ENCODE measurements at places on chromosomes 13 and 19. TPM values are rescaled to one million over a fixed set of nuclear protein-coding genes. Genes with fewer than 3 reads are reported as not detected.

OVOL3 gene
- 0.45 TPM for polyA plus RNA-seq

SSC5D gene
- polyA plus RNA-seq, result 0.39 TPM

ALKBH6 gene
- 33.3 TPM for polyA plus RNA-seq

BCAM gene
- polyA plus RNA-seq, result 84.3 TPM

KIR2DL1 gene
- polyA plus RNA-seq, result not detected

HCST gene
- 2.8 TPM for polyA plus RNA-seq

RASIP1 gene
- 16.4 TPM for polyA plus RNA-seq

HIF3A gene
- polyA plus RNA-seq, result 38.8 TPM

SBSN gene
- not detected for polyA plus RNA-seq

SELENOV gene
- 10.7 TPM for polyA plus RNA-seq

IQCN gene
- 0.36 TPM for polyA plus RNA-seq

KRI1 gene
- polyA plus RNA-seq, result 19.4 TPM

PRODH2 gene
- not detected for polyA plus RNA-seq

OR7A5 gene
- not detected for polyA plus RNA-seq

KEAP1 gene
- 117 TPM for polyA plus RNA-seq

ZNF568 gene
- 1.6 TPM for polyA plus RNA-seq

FXYD7 gene
- 17.5 TPM for polyA plus RNA-seq

TJP3 gene
- 30.2 TPM for polyA plus RNA-seq

RNF126 gene
- polyA plus RNA-seq, result 21.8 TPM

F10 gene
- 3.5 TPM for polyA plus RNA-seq

LGALS14 gene
- polyA plus RNA-seq, result 0.77 TPM

NLRP9 gene
- polyA plus RNA-seq, result not detected

TEAD2 gene
- polyA plus RNA-seq, result 110 TPM

TECR gene
- 405 TPM for polyA plus RNA-seq

COQ8B gene
- 67.6 TPM for polyA plus RNA-seq

LSR gene
- 186 TPM for polyA plus RNA-seq

ZNF793 gene
- 5.0 TPM for polyA plus RNA-seq

RASL11A gene
- 3.8 TPM for polyA plus RNA-seq

IGFL3 gene
- polyA plus RNA-seq, result 0.28 TPM

POU4F1 gene
- 0.09 TPM for polyA plus RNA-seq

PSG5 gene
- polyA plus RNA-seq, result not detected

ZNF567 gene
- 6.5 TPM for polyA plus RNA-seq

GPR4 gene
- polyA plus RNA-seq, result 0.41 TPM

ZNF112 gene
- polyA plus RNA-seq, result 0.70 TPM
